ENCODE measurements at places on chromosomes 5 and 9. TPM values are rescaled to one million over a fixed set of nuclear protein-coding genes. Genes with fewer than 3 reads are reported as not detected.

Gene FGF1
- total RNA-seq, result 0.70 TPM

Gene TRPM6
- 88.4 TPM for total RNA-seq

Gene ANKRD34B
- total RNA-seq, result not detected

Gene HNRNPH1
- 431 TPM for total RNA-seq

DNA sequence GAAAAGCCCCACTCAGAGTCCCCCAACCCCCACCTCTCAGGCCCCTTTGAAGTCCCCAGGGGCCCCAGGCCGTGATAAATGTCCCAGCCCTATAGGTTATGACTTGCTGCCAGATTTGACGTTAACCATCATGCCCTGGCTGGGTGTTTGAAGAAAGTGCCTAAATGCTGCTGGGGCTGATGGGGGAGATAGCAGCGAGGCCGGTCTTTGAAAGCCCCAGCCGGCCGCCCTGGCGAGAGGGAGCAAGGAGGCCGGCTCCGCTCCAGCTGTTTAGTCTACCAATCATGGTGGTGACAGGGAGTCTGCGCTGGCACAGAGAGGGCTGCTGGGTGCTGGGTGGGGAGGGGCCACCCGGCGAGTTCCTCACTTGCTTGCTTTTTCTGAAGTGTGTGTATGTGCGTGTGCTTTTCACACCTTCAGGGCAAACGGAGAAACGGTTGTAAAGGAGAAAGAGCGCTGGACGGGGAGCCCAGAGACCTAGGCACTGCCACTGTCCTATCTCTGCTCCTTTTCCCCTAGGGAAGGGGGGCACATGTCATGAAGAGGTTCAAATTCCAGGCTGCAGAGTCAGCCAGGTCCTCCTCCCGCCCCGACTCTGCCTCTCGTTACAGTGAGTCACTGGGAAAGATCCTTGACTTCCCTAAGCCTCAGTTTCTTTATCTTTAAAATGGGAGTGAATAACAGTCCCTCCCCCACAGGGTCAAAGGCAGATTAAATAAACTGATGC lies 126.1 kb upstream of the HAND1 start:
- DNase-seq, result peak; percentile 42

DNA sequence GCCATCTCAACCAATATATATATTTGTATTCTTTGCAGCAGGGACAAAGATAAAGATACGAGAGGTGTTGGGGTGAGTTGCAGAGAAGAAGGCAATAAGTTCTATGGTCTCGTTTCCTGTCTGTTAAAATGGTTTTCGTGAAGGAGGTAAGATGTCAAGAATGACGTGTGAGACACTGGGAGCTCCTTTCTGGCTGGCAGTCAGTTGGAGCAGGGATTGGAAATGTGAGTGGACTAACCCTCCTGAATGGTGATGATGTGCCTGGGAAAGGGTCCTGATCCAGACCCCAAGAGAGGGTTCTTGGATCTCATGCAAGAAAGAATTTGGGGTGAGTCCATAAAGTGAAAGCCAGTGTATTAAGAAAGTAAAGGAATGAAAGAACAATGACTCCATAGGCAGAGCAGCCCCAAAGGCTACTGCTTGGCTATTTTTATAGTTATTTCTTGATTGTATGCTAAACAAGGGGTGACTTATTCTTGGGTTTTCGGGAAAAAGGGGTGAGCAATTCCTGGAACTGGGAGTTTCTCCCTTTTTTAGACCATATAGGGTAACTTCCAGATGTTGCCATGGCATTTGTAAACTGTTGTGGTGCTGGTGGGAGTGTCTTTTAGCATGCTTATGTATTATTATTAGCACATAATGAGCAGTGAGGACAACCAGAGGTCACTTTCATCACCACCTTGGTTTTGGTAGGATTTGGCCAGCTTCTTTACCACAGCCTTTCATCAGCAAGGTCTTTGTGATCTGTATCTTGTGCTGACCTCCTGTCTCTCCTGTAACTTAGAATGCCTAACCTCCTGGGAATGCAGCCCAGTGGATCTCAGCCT lies 53.7 kb downstream of the SPATA31C2 start:
- no peak for DNase-seq

DNA sequence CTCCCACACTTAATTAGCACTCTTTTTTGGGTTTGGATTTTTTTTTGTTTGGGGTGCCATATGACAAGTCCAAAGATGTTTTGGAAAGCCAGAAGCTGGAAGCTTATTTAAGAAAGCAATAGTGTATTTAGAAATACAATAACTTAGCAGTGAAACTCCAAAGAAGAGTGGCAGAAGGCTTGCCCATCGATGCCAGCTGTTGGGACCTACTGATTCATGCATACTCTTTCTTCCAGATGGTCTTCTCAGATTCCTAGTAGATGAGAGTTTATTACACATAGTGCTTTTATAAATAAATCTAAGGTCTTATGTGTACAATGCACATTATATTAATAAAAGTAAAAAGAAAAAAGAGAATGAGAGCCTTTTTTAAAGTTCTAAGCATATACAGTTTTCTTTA lies 374.6 kb downstream of the OSTF1 start:
- DNase-seq, result no peak

- DNase-seq, result no peak
Measured at GRCh38 chr5:88089719-88090390, 178.8 kb downstream of the TMEM161B start.

GRCh38 chr9:130371196-130371966 lies 73.4 kb upstream of the ASS1 start:
- no peak for DNase-seq

- DNase-seq, result no peak
Measured at GRCh38 chr5:80174790-80175189, 81.1 kb downstream of the SERINC5 start.

GRCh38 chr5:94086194-94086593 lies 344.8 kb upstream of the POU5F2 start:
- no peak for DNase-seq

DNA sequence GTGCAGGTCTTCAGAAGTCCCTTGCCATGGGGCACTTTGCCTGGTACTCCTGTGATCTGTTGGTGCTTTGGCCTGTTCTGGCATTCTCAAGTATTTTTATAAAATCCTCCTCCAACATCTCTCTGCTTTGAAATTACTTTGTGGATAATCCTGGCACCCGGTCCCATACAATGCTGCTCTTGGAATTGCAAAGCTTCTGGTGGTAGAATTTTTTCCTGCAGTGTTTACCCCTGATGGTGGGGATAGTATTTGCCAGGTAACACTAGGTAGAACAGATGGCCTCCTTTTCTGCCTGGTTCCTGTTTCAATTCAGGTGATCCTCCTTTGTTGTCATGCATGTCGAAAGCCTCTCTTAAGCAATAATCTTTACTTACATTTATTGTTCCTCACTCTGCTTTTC lies 109.8 kb upstream of the ATP10B start:
- DNase-seq, result no peak

All from left colon (tissue), 2 donors.